IMR-90 (cell line): ENCODE measurements at places on chromosomes 6 and 20. TPM values are rescaled to one million over a fixed set of nuclear protein-coding genes. Genes with fewer than 3 reads are reported as not detected.

The TBPL1 gene
- 25.6 and 38.3 TPM in 2 replicates for total RNA-seq

The BMP5 gene
- under 0.01 TPM in 2 replicates for total RNA-seq

The CLPSL2 gene
- total RNA-seq, result not detected in 2 replicates

The MOXD1 gene
- 10.0 and 10.6 TPM in 2 replicates for total RNA-seq

The VARS2 gene
- 6.9 and 7.2 TPM in 2 replicates for total RNA-seq

The GHRH gene
- total RNA-seq, result not detected in 2 replicates

The DLGAP4 gene
- 27.8 and 32.3 TPM in 2 replicates for total RNA-seq

The SMIM28 gene
- not detected in 2 replicates for total RNA-seq

The CST2 gene
- not detected in 2 replicates for total RNA-seq

The LHFPL5 gene
- not detected in 2 replicates for total RNA-seq

The MRPS18A gene
- total RNA-seq, result 43.0 and 47.0 TPM in 2 replicates

The ASXL1 gene
- total RNA-seq, result 29.9 and 33.3 TPM in 2 replicates

The TMX4 gene
- total RNA-seq, result 13.6 and 17.8 TPM in 2 replicates

The PPP1R14C gene
- total RNA-seq, result not detected in 2 replicates

The LPA gene
- total RNA-seq, result not detected in 2 replicates

The CLVS2 gene
- total RNA-seq, result not detected in 2 replicates

The MROH8 gene
- total RNA-seq, result 1.1 and 1.8 TPM in 2 replicates

The NSFL1C gene
- total RNA-seq, result 40.3 and 41.1 TPM in 2 replicates

The RAB32 gene
- 104 and 108 TPM in 2 replicates for total RNA-seq

The PSORS1C2 gene
- total RNA-seq, result not detected in 2 replicates

The UNC5CL gene
- not detected in 2 replicates for total RNA-seq

The FNDC1 gene
- not detected in 2 replicates for total RNA-seq

The KIAA0408 gene
- total RNA-seq, result 0.83 and 0.90 TPM in 2 replicates

The GLP1R gene
- total RNA-seq, result not detected in 2 replicates

The WDR27 gene
- total RNA-seq, result 7.0 and 7.8 TPM in 2 replicates

The CLIC1 gene
- 992 and 1,185 TPM in 2 replicates for total RNA-seq

The PRDM1 gene
- 2.3 and 6.9 TPM in 2 replicates for total RNA-seq

The LGSN gene
- total RNA-seq, result not detected in 2 replicates

The EBF4 gene
- under 0.01 and 0.18 TPM in 2 replicates for total RNA-seq

The IL17F gene
- total RNA-seq, result not detected in 2 replicates

The MYL9 gene
- total RNA-seq, result 90.0 and 97.5 TPM in 2 replicates

The KIZ gene
- 14.0 and 15.6 TPM in 2 replicates for total RNA-seq

The NDRG3 gene
- 31.9 and 34.2 TPM in 2 replicates for total RNA-seq

The EGFL8 gene
- 0.18 and 0.28 TPM in 2 replicates for total RNA-seq

The FOXO3 gene
- total RNA-seq, result 35.3 and 38.7 TPM in 2 replicates

The SH3BGRL2 gene
- 5.6 and 9.7 TPM in 2 replicates for total RNA-seq

The HLA-DPB1 gene
- 5.8 and 7.7 TPM in 2 replicates for total RNA-seq

The FITM2 gene
- total RNA-seq, result 6.5 and 7.2 TPM in 2 replicates

The LY6G6C gene
- not detected in 2 replicates for total RNA-seq

The SNAP91 gene
- not detected in 2 replicates for total RNA-seq

The TOX2 gene
- total RNA-seq, result 1.1 and 1.3 TPM in 2 replicates

The SALL4 gene
- not detected in 2 replicates for total RNA-seq

The SLC4A11 gene
- total RNA-seq, result 0.28 and 0.36 TPM in 2 replicates

The PSORS1C1 gene
- 0.28 and 0.36 TPM in 2 replicates for total RNA-seq

The RAET1L gene
- not detected in 2 replicates for total RNA-seq

The TENT5A gene
- total RNA-seq, result 10.8 and 16.9 TPM in 2 replicates

The EEF1A2 gene
- total RNA-seq, result 1.3 and 2.2 TPM in 2 replicates

The RFX6 gene
- total RNA-seq, result not detected in 2 replicates

The CTAGE9 gene
- total RNA-seq, result not detected in 2 replicates

The TRIM31 gene
- total RNA-seq, result not detected in 2 replicates

The DPPA5 gene
- total RNA-seq, result not detected in 2 replicates

The TRMT11 gene
- total RNA-seq, result 19.0 and 29.7 TPM in 2 replicates

The FILIP1 gene
- total RNA-seq, result under 0.01 TPM in 2 replicates

The RNF182 gene
- 6.4 and 9.1 TPM in 2 replicates for total RNA-seq

The CCN2 gene
- total RNA-seq, result 148 and 211 TPM in 2 replicates

The HSPA1L gene
- total RNA-seq, result 1.3 and 1.4 TPM in 2 replicates

The DXO gene
- total RNA-seq, result 7.8 and 9.3 TPM in 2 replicates

The ARHGAP40 gene
- total RNA-seq, result not detected in 2 replicates
